CD4-positive, alpha-beta T cell treated with Interleukin-6 for 4 hours (primary cell): ENCODE measurements at places on chromosomes 5 and 9.
A peak's percentile ranks its signal among the peaks of the same experiment; 100 is the strongest.

DNA sequence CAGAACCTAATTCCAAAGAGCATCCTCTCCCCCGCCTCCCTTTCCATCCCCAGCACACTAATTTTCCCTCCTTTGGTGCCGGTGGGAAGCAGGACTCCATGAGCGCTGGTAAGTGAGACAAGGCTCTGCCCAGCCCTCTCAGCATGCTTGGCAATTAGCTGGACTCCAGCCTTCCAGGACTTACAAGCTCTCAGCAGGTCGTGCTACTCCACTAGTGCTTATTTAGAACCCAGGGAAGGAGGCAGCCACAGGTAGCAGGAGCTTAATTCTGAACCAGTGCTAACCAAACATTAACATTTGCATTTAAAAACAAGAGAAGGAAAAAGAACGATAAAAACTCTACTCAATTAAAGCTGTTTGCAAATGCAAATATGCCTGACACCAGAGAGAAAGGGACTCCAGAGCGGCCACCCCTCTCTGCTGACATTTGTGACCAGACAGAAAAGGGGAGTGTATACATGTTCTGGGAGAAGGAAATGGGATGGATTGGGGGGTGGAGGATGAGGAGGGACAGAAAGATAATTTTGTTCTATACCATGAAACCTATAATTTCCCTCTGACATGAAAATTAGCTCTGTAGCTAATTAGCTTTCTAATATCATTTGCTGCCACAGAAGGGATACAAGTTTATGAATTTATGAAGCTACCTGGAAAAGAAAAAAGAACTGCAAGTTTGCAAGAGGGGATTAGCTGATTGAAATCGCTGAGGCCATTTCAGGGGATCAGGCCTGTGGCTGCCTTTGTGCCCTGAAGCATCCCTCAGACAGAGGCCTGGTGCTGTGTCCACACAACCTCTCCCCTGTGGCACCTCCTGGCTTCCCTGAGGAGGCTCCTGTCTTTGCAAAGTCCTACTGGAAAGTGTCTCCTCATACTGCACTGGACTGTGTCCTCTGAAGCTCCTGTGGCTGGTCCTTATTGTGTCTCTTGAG is 266.3 kb downstream of the SEC61B start:
- DNase-seq = no peak

DNA sequence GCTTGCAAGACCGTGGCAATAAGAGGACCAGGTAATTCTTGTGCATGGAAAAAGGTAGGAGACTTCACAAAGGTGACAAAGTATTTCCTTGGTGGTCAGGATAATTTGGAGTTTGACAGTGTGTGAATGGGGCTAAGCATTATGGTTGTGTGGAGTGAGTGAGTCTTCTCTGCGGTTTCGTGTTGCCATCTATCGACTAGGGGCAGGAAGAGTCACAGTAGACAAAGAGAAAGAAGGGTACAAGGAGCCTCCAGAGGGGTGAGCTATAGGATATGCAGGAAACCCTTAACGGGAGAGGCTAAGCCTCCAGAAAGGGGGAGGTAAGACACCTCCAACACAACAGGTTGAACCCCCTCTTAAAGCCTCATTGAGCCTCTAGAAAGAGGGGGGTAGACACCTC is 64.0 kb upstream of the RANBP6 start:
- DNase-seq = no peak

- peak; percentile 41 for DNase-seq
Measured at GRCh38 chr5:132055808-132056609, 4.4 kb upstream of the IL3 start.

DNA sequence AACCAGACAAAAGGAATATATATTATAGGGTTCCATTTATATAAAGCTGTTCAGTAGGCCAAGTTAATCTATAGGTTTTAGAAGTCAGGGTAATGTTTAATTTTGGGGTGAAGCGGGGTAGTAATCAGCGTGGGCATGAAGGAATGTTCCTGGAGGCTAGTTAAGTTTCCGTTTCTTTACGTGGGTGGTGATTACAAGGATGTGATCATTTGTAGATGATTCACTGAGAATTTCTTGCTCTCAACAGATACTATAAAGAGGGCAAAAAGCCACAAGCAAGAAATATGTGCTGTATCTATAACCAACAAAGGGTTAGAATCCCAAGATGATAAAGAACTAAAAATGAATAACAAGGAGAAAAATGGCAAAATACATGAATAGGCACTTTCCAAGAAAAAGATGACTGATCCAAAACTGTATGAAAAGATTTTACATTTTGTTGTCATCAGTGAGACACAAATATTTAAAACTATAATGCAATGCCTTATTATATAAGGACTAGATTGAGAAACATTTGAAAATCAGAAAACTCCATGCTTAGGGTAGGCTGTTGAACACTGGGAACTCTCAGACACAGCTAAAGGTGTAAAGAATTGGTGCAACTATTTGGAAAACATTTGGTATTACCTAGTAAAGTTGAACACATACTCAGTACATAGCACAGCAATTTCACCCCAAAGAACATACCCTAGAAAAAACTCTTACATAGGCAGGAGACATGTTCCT is 224.3 kb upstream of the S1PR3 start:
- DNase-seq = no peak

DNA sequence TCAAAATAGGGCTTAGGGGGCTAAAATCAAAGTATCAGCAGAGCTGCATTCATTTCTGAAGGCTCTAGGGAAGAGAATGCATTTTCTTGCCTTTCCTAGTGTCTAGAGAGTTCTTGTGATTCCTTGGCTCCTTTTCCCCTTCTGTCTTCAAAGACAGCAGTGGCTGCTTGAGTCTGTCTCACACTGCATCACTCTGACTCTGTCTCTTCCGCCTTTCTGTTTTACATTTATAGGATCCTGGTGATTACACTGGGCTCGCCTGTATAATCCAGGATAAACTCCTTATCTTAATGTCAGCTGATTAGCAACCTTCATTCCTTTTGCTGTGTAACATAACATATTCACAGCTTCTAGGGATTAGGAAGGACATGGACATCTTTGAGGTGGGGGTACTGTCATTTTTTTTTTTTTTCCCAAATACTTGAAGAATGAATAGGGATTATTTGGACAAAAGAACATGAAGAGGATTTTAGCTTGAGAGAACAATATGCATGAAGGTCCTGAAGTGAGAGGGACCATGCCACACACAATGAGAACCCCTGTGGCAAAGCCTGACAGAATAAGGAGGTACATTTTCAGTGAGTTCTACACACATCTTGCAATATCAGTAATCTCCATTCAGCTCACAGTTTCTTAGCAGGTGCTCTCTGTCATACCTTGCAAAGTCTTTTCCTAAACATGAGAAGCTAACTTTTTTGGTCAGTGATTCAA is 267.6 kb downstream of the FAM170A start:
- DNase-seq = no peak

- no peak for DNase-seq
Measured at GRCh38 chr5:172336676-172337285, 53.2 kb upstream of the UBTD2 start.

DNA sequence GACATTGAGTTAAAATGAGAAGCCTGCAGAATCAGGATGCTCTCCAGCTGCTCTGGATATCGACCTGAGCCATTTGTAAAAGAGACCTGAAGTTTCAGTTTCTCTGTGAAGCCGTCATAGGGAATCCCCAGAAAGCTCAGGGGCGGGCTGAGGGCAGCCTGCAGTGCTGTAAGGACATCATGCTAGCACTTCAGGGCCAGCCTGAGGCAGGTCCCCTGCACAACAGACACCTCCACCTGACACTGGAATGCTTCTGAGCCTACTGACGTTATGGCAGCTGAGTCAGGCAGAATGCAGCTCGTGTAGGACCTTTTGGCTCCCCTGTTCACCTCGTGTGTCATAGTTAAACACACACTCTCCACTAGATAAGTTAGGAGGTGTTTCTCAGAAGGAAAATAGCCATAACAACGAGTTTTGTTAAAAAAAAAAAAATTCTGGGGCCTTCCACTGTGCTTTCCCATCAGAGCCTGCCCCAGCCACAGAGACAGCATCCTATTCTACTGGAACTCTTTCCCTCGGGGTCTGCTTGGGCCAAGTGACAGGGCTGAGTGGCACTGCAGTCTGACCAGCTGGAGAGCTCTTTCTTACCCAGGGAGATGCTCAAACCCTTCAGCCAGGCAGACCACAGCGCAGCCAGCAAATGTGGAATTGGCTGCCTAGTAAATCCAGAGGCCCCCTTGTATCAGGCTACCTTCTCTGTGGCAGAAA is 354.9 kb downstream of the DIRAS2 start:
- DNase-seq = no peak
